Left ventricle myocardium inferior (tissue), 1 donor: ENCODE measurements at places on chromosomes 11 and 22. TPM values are rescaled to one million over a fixed set of nuclear protein-coding genes. Genes with fewer than 3 reads are reported as not detected.

Gene SYT7
- 18.9 TPM for total RNA-seq

Gene OR6A2
- not detected for total RNA-seq

Gene OR1S2
- total RNA-seq, result not detected

Gene ADORA2A
- total RNA-seq, result 3.6 TPM
